ENCODE measurements at places on chromosomes 13 and 19.

- DNase-seq: no peak
These were observed 930 bp downstream of the ZNF583 start for GRCh38 chr19:56405062-56405461.

DNA sequence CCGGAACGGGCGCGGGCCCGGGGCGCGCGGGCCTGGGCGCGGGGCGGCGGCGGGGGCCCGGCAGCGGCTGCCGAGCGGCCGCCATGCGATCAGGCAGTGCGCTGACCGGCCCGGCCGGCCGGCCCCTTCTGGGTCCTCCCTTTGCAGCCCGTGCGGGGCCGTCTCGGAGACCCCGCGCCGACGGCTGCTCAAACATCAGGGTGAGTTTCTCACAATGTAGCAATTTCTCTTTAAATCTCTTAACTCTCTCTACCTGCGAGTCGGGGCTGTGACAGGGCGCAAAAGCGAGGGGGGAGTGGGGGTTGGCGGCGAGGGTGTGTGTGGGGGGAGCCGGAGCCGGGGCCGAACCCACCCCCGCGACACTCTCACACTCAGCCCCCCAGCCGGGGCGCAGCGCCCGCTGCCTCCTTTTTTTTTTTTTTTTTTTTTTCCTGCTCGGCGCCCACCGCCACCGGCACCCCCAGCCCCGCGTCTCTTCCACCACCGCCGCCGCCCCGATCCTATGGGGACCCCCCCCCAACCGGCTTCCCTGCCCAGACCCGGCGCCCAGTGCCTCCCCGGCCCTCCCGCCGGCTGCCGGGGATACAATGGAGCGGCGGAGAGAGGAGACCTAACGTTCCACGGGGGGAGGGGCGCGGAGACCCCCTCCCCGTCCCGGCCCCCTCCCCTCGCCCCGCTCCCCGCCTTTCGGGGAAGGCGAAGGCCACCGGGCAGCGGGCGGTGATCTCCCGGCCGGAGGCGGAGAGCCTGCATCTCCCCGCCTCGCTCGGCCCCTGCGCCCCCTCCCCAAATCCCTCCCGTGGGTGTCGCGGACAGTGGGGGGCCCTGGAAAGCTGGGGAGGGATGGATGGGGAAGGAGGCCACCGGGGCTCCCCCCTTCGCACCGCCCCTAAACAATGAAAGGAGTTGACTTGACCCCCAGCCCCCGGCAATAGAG is at the start of gene BICRA:
Gene BICRA, plus strand, starts transcription at position 166 of the 937 bp plus-strand sequence. CDS start 64,441 bp downstream, outside the sequence.
- peak; percentile 60 for DNase-seq

DNA sequence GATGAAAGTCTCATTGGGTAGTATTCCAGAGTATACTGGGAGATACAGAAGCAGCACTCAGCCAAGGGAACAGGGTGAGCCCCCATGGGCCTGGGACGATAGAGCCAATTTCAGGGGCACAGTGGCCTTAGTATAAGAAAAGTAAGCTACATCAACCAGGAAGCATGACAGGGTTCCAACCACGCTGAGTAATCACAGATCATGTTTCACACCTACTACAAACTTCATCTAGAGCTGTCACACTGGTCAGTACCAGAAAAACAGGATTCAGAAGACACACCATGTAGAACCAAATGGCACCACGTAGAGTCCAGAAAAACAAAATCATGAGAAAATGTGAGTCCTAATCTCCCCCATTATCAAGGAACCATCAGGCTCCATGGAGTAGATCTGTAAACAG is 1292.4 kb upstream of the MIR17HG start:
- no peak for DNase-seq

- DNase-seq: no peak
These were observed 4.4 kb downstream of the DACT3 start for GRCh38 chr19:46656541-46656940.

DNA sequence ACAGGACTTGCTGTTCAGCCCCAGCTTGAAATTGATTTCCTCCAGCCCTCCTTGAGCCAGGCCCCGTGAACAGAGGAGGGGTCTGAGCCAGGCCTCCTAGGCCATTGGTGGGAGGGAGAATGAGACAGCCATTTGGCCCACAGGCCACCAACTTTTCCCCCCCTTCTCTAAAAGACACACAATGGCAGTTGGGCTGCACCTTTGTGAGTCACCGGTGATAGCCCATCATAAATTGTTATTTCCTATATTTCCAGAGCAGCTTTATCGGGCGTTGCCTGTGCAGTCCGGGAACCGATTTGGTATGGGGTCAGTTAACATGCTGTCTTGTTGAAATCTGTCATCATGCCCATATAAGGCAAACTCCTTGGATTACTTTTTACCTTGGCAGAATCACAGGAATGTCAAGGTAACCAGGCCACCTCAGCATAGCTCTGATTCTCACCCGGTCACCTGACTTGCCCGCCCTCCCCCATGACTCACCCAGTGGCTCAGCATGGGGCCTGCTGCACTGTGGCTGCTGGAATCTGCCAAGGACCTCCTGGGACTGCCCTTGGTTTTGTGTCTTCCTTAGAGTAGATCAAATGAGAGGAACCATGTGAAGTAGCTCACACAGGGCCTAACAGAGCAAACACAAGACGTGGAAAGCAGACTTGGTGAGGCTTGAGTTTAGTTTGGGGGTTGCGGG is 36.1 kb downstream of the ACTN4 start:
- peak; percentile 33 for DNase-seq

- no peak for DNase-seq
These were observed 7.4 kb downstream of the DBP start for GRCh38 chr19:48629599-48630295.
